ENCODE measurements at places on chromosomes 7 and 10.
A peak's percentile ranks its signal among the peaks of the same experiment; 100 is the strongest.

GRCh38 chr7:129702316-129702715 lies 90.8 kb downstream of the NRF1 start:
- DNase-seq: no peak

DNA sequence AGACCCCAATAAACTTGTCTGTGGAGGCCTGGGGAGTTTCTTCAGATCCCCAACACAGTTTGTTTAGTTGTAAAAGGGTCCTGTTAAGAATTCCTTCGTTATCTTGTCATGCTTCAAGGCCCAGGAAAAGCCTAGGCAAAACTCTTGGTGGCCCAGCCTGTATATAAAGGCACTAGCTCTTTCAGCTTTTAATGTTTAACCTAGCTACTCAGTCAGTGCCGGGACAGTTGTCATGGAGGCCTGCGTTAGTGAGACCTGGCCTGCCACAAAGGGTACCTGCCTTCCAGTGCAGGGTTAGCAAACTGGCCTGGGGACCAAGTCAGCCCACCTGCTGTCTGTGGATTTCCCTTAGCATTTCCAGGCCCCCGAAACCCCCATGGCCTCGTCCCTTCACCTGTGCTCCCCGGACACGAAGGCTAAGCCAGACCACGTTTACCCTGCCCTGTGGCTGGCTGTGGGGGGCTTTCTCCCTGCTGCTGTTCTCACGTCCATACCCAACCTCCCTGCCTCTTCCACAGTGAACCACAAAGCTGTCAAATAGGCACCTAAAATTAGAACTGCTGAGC lies 96.9 kb upstream of the PPP2R2D start:
- no peak for DNase-seq

- DNase-seq: no peak
Measured at GRCh38 chr7:78568690-78569089, 770.1 kb downstream of the PHTF2 start.

DNA sequence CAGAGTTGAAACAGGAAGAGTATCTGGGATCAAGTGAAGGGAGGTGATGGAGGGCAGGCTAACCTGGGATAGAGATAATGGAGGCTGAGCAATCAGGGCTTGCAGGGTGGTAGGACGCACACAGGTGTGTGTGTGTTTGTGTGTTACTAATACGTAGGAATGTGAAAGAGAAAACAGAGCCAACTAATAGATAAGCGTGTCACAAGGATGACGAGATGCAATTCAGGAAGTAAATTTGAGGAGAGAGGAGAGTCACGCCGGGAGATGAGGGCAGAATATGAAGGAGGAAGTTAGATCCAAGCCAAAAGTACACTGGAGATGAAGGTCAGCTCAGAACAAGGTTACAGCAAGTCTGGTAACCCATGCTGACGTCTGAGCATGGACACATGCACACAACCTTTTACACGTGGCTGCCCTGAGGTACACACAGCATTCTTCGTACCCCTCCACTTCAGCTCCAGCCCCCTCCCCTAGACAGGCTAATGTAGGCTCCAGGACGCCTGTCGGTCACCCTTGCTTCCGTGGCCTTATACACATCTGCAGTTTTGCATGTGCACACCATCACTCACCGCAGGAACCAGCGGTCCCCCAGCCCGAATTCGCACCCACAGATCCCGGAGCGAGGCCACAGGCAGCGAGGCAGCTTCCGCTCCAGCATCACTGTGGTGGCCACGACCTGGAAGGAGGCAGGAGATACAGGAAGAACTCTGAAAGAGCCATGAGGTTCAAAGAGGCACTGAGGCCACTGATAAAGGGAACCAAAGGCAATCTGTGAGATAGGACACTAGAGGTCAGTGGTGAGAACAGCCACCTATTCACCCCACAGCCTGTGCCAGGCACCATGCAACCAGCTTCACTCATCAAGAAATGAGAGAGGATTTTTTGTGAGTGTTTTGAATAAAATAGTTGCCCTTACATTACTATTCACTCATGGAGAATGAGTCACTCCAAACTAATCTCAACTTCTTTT lies 23.7 kb upstream of the TRPV6 start:
- peak; percentile 43 for DNase-seq

- DNase-seq: no peak
Measured at GRCh38 chr10:30781670-30782121, 152.1 kb upstream of the LYZL2 start.

DNA sequence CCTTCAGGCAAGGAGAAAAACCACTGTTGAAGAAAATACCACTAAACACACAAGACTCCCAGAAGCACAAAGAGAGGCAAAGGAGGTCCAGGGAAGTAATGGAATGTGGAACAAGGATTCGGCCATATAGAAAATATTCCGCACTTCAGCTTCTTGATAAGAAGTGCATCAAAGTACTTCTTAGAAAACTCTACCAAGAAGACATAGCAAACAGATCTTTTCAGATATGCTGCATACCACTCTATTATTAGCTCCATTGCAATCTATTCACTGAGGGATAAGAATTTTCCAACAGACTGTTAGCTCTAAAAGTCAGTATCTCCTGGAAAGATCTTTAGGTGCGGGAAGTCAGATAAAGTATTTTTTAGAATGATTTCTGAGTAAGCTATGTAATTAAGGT lies 231.8 kb downstream of the WDR11 start:
- DNase-seq: no peak

DNA sequence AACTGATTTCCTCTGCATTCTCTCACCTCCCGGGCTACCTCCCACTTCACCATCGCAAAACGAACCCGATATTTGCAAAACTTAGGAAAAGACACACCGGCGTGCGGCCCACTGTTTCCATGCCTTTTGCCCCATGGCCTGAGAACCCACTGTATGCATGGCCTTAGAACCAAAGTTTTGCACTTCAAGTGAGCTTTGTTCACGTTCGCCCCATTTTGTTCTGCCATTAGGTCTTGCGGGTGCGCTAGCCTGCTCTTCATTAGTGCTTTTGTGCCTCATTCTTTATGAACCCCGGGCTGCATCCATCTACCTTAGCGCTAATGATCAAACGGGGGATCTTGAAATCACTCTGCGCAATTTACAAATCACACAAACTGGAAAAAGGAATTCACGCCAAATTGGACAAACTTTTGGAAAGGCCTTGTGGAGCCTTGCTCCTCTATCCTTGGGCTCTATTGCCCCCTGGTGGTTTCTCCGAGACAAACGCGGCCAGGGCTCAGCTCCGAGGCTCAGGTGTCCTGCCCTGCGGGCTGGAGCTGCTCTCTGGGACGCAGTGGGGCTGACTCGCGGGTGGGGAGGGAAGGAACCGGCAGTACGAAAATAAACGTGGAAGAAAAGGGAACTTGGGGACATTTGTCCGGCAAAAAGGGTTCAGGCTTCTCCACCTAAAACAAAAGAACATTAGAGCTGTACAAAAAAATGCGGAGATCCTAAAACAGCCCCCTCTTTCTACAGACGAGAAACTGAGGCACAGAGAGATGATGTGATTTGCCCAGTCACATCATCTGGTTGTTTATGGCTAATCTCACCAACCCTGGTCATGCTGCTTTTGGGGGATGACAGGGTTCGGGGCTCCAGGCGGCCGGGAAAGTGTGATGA lies 300.4 kb upstream of the NFE2L3 start:
- peak; percentile 78 for DNase-seq

DNA sequence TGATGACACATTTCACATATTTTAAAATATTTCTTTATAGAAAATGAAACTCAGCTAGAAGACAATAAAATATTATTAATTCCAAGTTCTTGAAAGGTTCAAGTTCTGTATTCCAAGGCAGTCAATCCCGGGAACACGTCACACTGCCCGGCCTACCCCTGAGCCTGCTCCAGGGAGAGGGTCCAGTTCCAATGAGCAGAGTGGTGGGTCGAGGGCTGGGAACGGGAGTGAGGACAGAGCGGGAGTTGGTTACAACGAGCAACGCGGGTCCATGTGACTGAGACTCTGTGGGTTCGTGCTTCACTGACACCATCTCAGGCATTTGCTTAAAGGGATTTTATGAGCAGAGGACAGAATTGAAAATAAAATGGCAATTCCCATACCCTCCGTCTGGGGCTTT lies 209.4 kb downstream of the TCERG1L start:
- DNase-seq: no peak

DNA sequence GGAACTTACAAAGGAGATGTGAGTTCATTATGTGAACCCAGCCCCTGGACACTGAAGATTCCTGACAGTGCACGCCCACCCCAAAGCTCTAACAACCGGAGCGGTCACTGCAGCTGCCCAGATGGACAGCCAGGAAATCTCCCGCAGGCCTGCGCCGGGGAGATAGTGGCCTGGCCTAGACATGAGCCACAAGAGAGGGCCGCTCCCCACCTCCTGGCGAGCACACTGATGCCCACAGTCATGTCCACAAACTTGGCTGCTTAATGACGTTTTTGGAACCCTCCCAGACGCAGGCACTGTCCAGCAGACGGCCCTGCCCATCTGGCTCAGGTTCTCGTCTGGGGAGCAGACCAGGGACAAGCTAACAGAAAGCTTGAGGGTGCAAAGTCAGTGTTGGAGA lies 34.2 kb downstream of the TCERG1L start:
- DNase-seq: no peak

GRCh38 chr7:12965767-12966166 lies 278.3 kb downstream of the ARL4A start:
- DNase-seq: no peak

DNA sequence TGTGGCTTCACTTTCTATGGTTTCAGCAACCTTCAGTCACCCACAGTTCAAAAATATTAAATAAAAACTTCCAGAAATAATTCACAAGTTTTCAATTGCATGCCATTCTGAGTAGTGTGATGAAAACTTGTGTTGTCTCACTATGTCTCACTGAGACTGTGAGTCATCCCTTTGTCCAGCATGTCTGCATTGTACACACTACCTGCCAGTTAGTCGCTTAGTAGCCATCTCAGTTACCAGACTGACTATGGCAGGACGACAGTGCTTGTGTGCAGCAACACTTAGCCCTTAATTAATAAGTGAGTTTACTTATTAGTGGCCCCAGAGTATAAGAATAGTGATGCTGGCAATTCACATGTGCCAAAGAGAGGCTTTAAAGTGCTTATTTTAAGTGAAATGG lies 22.5 kb downstream of the CCDC186 start:
- DNase-seq: peak; percentile 49

DNA sequence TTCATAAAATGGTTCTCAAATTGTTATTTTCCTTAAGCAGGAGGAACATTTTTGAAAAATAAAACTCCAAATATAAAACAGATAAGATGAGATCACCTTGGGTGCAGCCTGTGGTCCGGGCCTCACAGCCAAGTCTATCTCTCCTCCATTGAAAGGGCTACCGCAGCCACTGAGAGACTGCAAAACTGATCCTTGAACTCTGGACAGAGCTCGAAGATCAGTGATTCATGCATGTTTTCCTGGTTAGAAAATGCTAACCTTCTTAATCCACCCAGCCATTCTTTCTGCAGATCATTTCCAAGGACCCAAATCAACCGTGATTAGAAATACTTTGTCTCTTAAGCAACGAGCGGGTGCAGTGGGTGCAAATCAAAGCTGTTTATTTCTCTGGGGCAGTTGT lies 378.8 kb downstream of the PLXDC2 start:
- DNase-seq: no peak

GRCh38 chr7:16086743-16087142 lies 334.6 kb downstream of the CRPPA start:
- DNase-seq: no peak

GRCh38 chr7:150901160-150902035 lies 49.1 kb downstream of the AOC1 start:
- no peak for DNase-seq

- DNase-seq: no peak
Measured at GRCh38 chr7:128810473-128810872, 18.7 kb downstream of the CCDC136 start.

DNA sequence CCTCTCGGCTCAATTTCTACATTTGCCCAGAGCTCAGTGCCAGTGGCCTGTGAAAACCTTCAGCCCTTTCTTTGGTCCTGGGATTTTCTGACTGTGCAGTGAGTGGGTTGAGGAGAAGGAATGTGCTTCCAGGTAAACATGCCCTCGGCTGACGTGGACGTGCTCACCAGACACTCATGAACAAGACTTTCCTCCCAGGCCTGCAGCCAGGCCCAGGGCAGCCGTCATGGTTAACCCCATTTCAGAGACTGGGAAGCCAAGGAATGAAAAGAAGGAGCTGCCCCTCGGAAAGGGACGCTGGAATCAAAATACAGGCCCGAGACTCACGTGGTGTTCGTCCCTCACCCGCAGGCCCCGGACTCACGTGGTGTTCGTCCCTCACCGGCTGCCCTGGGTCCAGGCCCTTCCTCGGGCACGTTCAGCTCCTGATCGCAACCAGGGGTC lies 8.8 kb upstream of the CALML5 start:
- no peak for DNase-seq

DNA sequence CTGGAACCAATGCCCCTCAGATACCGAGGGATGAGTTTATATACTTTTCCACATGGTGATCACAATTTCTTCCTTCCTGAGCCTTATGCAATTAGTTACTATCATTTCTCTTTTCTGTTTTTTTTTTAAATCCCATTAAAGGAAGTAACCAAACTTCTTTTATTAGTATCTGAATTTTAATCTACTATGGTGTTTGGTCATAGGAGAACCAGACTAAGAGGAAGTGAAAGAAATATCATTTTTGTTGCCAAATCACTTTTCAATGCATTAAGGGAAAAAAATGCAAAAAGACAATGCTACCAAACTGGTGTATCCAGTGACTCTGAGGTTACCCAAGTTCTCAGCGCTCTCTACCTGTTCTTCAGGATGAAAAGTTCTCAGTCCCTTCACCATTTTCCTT lies 167.7 kb downstream of the NXPH1 start:
- no peak for DNase-seq

- DNase-seq: peak; percentile 91
Measured at GRCh38 chr7:36128448-36129047, 24.5 kb upstream of the EEPD1 start.

DNA sequence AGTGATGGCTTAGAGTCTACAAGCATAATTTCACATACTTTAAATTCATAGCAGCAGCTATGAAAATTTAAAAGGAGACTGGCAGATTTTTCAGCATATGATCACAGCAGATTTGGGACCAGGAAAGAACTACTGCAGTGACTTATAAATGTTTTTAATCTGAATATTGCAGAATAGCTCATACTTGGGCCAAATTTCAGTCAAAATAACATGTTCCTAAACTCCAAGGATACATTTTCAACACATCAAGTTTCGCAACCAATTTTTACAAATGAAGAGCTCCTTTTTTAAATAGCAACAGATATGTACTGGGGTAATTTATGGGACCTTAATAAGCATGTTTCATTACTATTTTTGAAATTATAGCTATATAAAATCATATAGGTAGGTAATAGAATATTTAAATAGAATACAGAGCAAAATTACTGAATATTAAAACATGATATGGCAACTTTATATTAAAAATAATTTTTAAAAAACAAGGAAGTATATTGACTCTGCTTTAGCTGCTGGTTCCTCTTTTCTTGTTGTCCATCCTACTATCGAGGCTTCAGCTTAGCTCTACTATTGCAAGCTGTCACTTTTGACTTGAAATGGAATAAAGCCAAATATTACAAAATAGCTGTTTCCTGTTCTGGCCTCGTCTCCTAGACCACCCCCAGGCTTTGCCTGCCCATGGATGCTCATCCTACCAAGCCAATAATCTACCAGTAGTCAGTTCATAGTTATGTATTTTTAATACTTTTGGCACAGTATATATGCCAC lies 123.1 kb downstream of the NRBF2 start:
- no peak for DNase-seq

All from urothelium cell line (cell line).